ENCODE measurements at places on chromosomes 4 and X.

GRCh38 chr4:76963131-76963750 is 13.7 kb downstream of the SEPTIN11 start:
- no peak for DNase-seq

- DNase-seq: no peak
Observed at GRCh38 chr4:118367361-118367760, 14.6 kb upstream of the PRSS12 start.

- DNase-seq: no peak
Observed at GRCh38 chr4:6318206-6318605, 48.6 kb downstream of the WFS1 start.

DNA sequence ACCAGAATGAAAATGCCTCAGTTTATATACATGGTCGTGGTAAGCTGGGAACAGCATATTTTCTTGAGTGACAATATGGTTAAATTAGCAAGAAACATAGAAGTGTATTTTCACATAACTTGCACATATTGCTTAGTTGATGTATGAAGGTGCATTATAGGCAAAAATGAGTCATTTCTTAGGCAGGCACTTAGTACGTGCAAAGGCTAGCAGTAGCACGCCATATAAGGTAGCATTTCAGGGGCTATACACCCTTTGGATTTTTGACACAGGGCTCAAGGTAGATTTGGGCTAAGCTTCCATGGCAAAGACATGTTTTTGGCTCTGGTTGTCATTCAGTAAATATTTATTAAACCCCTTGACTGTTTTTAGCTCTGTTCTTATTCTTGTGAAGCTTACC is 33.1 kb downstream of the PCDH7 start:
- DNase-seq: no peak

DNA sequence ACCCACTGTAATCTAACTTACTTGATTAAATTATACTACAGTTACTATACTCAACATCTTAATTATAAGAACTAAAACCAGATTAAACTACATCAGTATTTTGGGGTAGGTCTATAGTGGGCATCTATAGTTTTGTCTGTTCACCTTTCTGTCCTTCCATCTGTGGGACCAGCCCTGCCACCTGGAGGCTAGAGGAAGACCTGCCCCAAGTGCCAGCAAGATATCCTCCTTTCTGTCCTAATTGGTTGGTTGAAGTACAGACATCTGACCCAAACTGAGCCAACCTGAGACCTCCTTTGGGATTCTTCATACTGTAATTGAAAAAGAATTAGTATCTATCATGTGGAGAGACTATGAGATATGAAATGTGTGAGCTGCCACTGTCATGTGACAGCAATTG is 172.2 kb upstream of the TLL1 start:
- DNase-seq: no peak

- no peak for DNase-seq
Observed at GRCh38 chr4:151361126-151361525, 35.7 kb upstream of the SH3D19 start.

DNA sequence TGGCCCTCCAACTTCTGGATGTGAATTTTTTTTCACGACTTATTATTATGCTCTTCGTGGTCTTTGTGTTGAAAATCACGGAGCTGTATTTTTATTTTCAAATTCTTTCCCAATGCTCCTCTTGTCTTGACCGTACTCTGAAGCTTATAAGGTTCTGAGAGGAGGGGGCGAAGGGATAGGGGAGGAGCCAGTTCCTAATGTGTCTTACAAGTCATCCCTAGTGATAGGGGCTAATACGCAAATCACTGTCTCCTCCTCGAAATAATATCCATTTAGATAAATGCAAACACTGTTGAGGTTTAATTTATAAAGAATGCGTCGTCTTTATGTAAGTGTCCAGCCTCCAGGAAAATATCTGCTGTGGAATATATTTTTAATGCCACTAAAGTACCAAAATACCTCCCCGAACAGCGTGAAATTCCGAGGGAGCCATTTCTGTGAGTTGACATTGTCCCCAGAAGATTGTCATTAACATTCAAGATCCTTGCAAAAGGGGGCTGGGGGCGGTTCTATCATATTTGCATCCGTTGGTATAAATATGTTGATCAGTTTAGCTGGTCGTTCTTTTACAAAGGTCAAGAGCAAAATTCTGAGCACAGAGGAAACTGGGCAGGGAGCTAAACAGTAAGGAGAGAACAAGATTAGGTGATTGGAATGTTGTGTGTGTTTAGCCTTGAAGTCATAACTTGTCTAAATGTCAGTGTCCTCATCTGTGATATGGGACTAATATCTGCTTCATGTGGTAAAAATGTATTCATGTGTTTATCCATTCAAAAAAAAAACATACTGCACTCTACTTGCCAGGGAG is 3.7 kb upstream of the FAT1 start:
- DNase-seq: no peak

GRCh38 chrX:45850775-45851433 is 650.2 kb upstream of the DIPK2B start:
- no peak for DNase-seq

GRCh38 chr4:11635342-11635741 is 206.6 kb upstream of the HS3ST1 start:
- DNase-seq: no peak

DNA sequence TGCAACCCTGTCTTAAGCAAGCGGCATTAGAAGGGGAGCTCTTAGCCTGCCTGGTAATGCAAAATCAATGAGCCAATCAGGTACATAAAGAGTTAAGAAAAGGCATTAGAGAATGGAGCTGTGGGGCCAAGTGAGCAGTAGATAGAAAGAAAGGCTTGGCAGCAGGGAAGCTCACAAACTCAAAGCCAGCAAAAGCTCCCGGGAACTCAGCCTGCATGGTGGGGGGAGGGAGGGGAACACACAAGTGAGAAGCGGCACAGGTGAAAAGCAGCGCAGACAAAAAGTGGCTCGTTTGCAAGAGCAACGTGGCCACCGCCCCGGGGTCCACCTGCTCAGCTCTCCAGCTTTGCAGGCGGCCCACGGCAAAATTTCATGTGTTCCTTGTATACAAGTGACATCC is 818.5 kb downstream of the FAM133A start:
- no peak for DNase-seq

DNA sequence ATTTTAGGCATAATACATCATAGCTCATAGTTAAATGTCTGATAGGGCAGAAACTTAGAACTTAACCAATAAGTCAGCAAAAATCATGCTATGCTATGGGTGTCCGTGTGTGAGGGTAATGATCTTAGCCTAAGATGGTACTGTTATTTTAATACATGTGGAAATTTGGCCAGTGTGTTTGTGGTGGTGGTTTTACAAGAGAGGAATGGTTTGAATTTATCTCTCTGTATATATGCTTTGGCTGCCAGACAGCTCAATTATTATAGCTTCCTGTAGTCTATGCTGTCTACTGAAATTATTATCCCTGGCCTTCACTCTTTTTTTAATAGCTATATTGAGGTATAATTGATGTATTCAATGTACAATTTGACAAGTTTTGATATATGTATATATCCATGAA is 21.3 kb downstream of the ZNF330 start:
- no peak for DNase-seq

- no peak for DNase-seq
Observed at GRCh38 chr4:22091906-22092305, 143.3 kb upstream of the KCNIP4 start.

DNA sequence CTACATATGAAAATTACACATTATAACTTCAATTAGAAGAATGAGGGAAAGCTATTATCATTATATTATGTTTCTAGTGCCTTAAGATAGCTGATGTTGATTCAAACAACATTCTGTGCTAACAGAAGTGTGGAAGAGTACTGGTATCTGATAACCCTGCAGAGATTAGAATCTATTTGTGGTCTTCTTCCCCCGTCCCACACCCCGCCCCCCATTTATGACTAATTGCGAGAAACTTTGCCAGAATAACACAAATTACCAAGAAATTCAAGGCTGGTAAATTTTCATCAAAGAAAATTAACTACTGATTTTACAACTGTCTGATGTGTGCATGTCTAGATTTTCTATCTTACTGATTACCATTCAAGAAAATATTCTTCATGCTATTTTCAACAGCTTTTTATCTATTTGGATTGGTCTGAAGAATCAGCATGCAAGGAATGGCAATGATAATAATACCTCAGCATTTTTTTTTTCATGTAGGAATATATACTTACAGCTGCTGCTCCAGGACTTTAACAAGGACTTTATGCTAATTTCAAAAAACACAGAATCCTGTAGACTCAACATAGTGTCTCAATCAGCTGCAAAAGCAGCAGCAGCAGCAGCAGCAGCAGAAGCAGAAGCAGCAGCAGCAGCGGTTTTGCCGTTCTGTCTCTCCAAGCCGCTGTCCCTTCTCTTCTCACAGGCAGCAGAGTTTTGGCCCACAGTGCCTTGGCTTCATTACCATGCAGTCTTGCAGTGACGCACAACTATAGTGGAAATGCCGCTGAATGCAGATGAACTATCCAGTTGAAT is 126.7 kb downstream of the FRYL start:
- peak; percentile 4 for DNase-seq

DNA sequence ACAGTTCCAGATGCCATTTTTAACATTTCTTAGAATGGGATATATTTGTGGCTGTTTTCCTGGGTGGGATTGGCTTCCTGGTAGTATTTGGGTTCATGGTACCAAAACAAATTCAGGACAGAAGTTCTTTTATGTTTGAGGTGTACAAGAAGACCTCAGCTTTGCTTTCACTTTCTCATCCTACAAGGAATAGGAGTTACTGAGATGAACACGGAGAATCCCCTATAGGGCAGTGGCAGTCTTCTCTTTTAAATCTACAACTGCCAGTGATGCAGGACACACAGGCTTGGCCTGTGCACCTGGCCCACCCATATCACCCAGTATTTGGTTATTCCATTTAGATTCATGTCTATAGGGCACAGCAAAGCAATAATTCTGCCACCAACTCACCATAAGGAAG is 35.2 kb downstream of the SLC10A7 start:
- DNase-seq: no peak

DNA sequence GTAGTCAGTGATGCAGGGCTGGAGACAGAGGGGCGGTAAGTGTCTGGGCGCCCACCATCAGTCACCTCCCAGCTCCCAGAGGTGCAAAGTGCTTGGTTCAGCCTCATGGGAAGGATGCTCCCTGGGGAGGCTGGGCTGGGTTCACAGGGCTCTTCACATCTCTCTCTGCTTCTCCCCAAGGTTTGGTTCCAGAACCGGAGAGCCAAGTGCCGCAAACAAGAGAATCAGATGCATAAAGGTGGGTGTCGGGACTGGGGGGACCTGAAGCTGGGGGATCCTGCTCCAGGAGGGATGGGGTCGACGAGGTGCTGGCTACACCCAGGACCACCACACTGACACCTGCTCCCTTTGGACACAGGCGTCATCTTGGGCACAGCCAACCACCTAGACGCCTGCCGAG is 10.1 kb downstream of the SHOX start:
- DNase-seq: no peak

- no peak for DNase-seq
Observed at GRCh38 chrX:87679849-87680248, 162.2 kb downstream of the KLHL4 start.

DNA sequence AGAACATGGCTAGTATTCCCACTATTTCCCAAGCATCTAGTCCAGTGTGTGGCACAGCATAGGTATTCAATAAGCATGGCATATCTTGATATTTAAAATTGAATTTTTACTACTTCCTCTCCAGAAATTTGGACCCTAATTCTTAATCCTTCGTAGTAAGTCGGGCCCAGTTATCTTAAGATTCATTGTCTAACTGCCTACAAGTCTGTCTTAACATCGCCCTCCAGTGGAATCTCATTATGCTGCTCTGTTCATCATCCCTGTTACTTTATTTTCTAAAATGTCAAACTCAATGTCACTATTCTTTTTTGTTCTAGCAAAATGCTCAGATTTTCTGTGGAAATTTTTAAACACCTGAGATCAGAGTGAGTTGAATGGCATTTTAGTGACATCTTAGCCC is 606.2 kb downstream of the KLHL13 start:
- DNase-seq: no peak

- DNase-seq: no peak
Observed at GRCh38 chr4:183295711-183296110, 24.4 kb downstream of the CLDN22 start.

DNA sequence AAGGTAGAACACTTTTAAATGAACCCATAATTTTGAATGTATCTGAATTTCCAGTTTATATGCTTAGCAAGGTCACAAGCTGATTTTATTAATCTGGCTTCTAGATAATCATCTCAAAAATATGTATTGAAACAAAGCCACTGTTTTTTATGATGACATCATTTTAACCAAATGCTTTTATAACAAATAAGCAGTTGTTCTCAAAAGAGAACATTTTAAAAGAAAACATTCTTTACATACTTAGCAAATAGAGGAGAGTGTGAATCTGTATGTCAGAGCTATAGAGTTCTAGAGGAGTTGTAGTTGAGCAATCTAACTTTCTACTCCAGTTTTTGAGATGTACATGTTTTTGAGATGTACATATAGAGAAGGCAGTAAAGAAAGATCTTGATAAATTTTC is 42.5 kb downstream of the LAMP2 start:
- DNase-seq: no peak

- no peak for DNase-seq
Observed at GRCh38 chr4:80199947-80200346, 2.6 kb downstream of the PRDM8 start.

GRCh38 chr4:8409264-8410065 is 31.1 kb downstream of the ACOX3 start:
- DNase-seq: no peak

DNA sequence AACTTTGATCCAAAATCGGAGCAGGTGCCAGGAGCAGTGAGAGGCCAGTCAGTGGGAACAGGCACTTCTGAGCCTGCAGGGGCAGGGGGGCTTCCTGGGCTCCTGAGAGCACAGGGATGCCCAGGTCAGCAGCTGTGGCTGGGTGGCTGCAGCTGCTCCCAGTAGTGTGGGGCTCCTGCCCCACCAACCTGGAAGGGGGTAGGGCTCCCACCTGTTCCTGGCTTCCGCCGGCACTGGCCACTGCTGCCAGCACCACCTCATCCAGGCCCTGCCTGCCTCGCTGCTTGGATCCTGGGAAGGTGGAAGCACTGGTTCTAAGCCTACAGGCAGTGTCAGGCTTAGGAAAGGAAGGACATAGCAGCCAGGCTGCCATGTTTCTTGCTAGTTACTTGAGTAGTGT is 18.6 kb downstream of the GRK4 start:
- no peak for DNase-seq

DNA sequence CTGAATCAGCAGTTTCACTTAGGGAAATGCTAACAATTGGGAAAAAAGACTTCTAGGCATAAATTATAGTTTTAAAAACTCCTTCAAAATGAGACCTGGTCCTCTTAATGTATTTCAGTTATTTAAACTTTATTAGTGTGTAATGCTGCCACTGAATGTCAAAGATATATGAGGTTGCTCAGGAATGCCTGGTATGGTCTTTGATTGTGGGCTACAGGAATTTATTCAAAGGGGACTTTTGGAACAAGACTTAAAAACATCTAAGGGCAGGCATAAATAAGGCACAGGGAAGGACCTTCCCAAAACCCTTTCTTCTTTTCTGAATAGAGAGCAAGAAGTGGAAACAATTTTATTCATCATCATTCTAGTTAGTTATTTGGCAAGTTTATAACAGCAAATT is 439.1 kb downstream of the TLL1 start:
- DNase-seq: no peak

- DNase-seq: no peak
Observed at GRCh38 chr4:99275050-99275449, 15.7 kb downstream of the ADH1A start.

- no peak for DNase-seq
Observed at GRCh38 chrX:9882669-9883446, 84.3 kb upstream of the CLDN34 start.

Data from NCI-H2227 treated with DMSO at 0.1 percent for 48 hours (cell line).